ENCODE measurements at places on chromosomes 12 and 14. TPM values are rescaled to one million over a fixed set of nuclear protein-coding genes. Genes with fewer than 3 reads are reported as not detected.

GRCh38 chr14:90676912-90677311, 139.3 kb downstream of the TTC7B start:
- DNase-seq: no peak
- no peak overlapping the region for H3K4me3 ChIP-seq
- H3K27ac ChIP-seq: peak overlapping the region; percentile 64
- peaks cover 36% of the 10 kb centered on the region for H3K4me1 ChIP-seq
- H3K36me3 ChIP-seq: peaks cover 24% of the 10 kb centered on the region

- peaks cover 8% of the 10 kb centered on the region for H3K4me1 ChIP-seq
- H3K4me3 ChIP-seq: no peak overlapping the region
- H3K36me3 ChIP-seq: peaks cover 9% of the 10 kb centered on the region
- no peak for DNase-seq
- no peak overlapping the region for H3K27ac ChIP-seq
These were observed 191.4 kb downstream of the FOXA1 start for GRCh38 chr14:37403626-37404025.

DNA sequence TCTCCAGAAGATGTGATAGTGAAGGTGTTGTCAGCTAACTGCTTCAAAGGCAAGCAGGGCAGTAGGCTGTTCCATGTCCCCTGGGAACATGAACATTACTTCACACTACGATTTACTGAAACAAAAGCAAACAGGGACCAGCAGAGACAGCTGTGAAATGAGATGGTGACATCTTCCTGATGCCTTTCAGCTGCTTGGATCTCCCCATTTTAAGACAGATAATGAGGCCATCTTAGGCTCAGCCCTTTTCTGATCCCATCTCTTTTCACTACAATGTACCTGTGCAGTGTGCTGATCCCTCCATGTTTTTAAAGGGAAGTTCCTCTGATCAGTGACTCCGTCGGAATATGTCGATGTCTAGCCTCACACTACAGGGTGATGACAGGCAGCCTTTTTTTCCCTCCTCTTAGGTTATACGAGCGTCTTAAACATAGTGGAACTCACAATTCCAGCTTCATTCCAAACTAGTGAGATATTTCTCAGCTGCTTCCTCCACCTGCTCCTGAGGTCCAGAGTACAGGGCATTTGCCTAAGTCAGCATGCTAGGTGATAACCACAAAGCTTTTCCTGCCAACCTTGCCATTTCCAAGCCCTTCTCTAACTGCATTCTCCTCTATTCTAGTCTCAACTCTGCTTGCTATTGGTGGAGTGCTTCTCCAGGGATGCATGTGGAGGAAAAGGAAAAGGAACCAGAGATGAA, 87.6 kb upstream of the EGLN3 start:
- H3K4me3 ChIP-seq: no peak overlapping the region
- no peaks in the 10 kb centered on the region for H3K4me1 ChIP-seq
- H3K36me3 ChIP-seq: no peaks in the 10 kb centered on the region

DNA sequence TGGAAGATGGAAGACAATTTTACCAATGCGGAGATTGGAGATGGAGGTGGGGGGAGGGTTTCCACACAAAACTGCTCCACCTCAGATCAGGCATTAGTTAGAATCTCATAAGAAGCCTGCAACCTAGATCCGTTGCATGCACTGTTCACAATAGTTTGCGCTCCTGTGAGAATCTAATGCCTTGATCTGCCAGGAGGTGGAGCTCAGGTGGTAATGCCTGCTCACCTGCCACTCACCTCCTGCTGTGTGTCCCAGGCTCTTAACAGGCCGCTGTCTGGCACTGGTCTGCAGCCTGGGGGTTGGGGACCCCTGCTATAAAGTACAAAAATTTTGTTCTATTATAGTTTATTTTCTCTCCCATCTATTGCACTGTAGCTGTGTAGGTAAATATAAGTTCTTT, 84.9 kb upstream of the FOXG1 start:
- H3K36me3 ChIP-seq: no peaks in the 10 kb centered on the region
- DNase-seq: no peak
- H3K27ac ChIP-seq: no peak overlapping the region
- no peak overlapping the region for H3K4me3 ChIP-seq
- H3K27me3 ChIP-seq: no peaks in the 10 kb centered on the region

DNA sequence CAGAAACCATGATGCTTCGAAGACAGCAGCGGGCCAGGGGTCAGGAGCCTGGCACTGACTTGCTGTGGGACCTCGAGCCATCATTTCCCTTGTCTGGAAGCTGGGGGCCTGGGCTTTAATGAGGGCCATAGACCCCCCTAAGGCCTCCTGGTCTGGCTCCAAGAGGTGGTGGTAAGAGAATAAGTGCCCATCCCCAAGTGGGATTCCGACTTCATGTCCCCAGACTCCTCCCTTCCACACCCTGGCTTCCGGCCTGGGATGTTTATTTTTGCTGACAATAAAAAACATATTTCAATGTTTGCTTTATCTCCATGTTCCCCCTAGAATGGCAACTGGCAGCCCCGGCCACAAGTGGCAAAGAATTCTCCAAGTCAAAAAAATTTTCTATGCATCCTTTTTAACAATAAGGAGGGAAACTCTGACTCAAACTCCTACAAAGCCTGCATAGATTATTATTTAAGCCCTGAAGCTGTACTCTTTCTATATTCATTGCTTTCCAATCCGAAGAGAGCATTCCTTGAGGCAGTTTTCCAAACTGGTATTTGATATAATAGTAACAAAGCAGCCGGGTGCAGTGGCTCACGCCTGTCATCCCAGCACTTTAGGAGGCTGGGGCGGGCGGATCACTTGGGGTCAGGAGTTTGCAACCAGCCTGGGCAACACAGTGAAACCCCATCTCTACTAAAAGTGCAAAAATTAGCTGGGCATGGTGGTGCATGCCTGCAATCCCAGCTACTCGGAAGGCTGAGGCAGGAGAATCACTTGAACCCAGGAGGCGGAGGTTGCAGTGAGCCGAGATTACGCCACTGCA, 84.0 kb downstream of the ITPK1 start:
- no peak overlapping the region for H3K4me3 ChIP-seq
- no peaks in the 10 kb centered on the region for H3K36me3 ChIP-seq
- no peaks in the 10 kb centered on the region for H3K27me3 ChIP-seq
- peaks cover 22% of the 10 kb centered on the region for H3K4me1 ChIP-seq
- DNase-seq: no peak

DNA sequence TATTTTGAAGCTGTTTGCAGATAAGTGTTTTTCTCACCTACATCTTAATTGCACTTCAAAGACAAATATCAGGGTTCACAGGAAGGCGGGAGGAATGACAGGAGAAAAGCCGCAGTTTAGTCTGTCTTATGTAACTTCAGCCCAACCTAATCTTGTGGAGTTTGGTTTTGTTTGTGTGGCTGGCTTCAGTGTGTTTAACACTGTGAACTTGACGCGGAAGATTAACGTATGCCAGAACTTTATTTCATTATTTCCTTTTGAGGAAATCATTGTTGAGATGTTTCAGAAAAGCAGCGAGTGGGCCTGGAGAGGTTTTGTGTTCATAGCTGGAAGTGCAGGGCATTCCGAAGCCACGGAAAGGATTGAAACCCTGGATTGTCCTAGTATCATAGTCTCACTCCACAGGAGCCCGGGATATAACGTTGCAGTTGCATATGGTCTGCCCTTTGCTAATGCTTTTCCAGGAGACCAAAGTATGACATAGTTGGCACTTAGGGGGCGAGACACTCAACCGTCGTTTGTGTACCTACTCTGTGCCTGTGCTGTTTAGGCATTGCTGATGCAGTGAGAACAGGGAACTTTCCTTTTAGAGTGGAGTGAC, 2.0 kb downstream of the PELI2 start:
- no peak for DNase-seq
- peaks cover 45% of the 10 kb centered on the region for H3K27me3 ChIP-seq
- peak overlapping the region; percentile 76 for H3K4me3 ChIP-seq
- H3K4me1 ChIP-seq: peaks cover 26% of the 10 kb centered on the region
- H3K36me3 ChIP-seq: no peaks in the 10 kb centered on the region

DNA sequence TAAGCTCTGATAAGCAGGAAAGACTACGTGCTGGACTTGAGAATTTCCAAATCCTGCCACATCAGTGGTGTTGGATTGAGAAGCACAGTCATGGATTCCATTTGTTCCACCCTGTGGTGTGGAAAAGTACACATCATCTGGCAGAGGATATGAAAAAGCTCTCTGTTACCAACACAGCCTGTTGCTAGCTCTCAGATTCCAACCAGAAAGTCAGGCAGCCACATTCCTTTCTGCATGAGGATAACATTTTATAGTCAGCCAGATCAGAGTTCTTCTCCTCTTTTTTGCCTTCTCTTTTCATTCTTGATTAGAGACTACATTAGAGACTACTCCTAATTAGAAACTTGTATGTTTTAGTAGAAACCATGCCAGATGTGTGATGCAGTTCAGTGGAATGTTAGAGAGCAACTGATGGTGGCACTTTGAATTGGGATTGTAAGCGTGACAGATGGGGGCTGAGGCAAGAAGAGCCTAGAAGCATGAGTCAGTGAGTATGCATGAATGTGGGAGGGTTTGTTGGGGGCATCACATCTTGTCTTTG, 61.2 kb upstream of the STXBP6 start:
- no peaks in the 10 kb centered on the region for H3K27me3 ChIP-seq
- H3K4me1 ChIP-seq: peaks cover 28% of the 10 kb centered on the region
- no peak overlapping the region for H3K4me3 ChIP-seq
- no peak for DNase-seq
- H3K36me3 ChIP-seq: peaks cover 6% of the 10 kb centered on the region

GRCh38 chr12:105596731-105597130, 266.2 kb downstream of the C12orf75 start:
- no peak for DNase-seq
- H3K4me1 ChIP-seq: peaks cover 22% of the 10 kb centered on the region
- no peak overlapping the region for H3K27ac ChIP-seq
- H3K27me3 ChIP-seq: no peaks in the 10 kb centered on the region

GRCh38 chr14:33529787-33530757, 420.8 kb downstream of the EGLN3 start:
- peaks cover 3% of the 10 kb centered on the region for H3K4me1 ChIP-seq
- peaks cover 15% of the 10 kb centered on the region for H3K27me3 ChIP-seq
- no peak for DNase-seq
- no peaks in the 10 kb centered on the region for H3K36me3 ChIP-seq

- DNase-seq: no peak
- no peaks in the 10 kb centered on the region for H3K36me3 ChIP-seq
- H3K4me1 ChIP-seq: peaks cover 44% of the 10 kb centered on the region
- H3K27ac ChIP-seq: peak overlapping the region; percentile 71
- H3K27me3 ChIP-seq: no peaks in the 10 kb centered on the region
- peak overlapping the region; percentile 80 for H3K4me3 ChIP-seq
These were observed 754 bp downstream of the ACSS3 start for GRCh38 chr12:81078469-81079196.

DNA sequence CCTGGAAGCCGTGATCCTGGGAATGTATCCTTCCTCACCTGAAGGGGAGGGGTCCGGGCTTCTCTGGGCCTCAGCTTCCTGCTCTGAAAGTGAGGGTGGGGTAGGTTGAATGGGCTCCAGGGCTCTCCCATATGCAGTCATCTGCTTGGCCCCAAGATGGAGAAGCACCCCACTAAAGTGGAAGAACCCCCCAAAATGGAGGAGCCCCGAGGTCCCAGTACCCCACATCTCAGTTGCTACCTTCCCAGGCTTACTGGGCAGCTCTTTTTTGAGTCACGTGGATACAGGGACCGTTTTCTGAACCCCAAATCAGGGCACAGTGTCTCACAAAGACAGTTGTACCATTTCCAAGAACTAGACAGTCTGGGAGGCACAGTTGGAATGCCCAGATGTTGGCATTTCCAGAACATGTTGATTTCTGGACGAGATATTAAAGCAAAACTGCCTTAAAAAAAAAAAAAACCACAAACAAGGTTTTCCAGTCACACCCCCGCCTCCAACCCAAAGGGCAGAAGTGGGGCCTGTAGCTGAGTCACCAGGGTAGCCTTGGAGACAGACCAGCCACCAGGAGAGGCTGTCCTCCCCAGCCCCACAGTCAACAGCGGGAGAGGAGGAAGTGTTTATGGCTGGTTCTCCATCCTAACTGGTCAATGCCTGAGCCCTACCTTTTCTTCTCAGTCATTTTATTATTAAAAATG, 12.1 kb downstream of the VASH1 start:
- H3K4me3 ChIP-seq: no peak overlapping the region
- peaks cover 26% of the 10 kb centered on the region for H3K4me1 ChIP-seq
- no peaks in the 10 kb centered on the region for H3K27me3 ChIP-seq
- peak overlapping the region; percentile 95 for H3K27ac ChIP-seq
- peaks cover 11% of the 10 kb centered on the region for H3K36me3 ChIP-seq

GRCh38 chr12:94712815-94713515, 62.6 kb upstream of the TMCC3 start:
- no peak overlapping the region for H3K4me3 ChIP-seq
- no peaks in the 10 kb centered on the region for H3K36me3 ChIP-seq
- no peak for DNase-seq
- no peaks in the 10 kb centered on the region for H3K27me3 ChIP-seq
- peaks cover 21% of the 10 kb centered on the region for H3K4me1 ChIP-seq

DNA sequence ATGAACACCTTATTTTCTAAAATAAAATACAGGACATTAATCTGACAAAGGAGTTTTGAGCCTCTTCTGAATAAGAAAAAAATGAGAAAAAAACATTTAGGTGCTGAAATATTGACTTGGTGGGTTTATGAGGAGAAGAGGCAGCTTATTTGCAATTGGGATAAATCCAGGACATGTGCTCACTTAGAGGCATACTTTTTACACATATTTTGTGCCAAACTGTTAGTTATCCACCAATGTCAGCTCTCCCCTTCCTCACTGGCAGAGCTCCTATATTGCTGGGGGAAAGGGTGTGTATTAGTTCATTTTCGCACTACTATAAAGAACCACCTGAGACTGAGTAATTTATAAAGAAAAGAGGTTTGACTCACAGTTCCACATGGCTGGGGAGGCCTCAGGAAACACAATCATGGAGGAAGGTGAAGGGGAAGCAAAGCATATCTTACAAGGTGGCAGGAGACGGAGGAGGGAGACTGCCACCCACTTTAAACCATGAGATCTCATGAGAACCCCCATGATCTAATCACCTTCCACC, 135.4 kb upstream of the EGLN3 start:
- H3K4me1 ChIP-seq: peaks cover 15% of the 10 kb centered on the region
- peaks cover 3% of the 10 kb centered on the region for H3K36me3 ChIP-seq
- no peak for DNase-seq
- H3K27ac ChIP-seq: no peak overlapping the region
- H3K4me3 ChIP-seq: no peak overlapping the region
- no peaks in the 10 kb centered on the region for H3K27me3 ChIP-seq

FAM186B gene
- 0.29 TPM for total RNA-seq

NFE2 gene
- 0.47 TPM for total RNA-seq

DYRK2 gene
- 53.7 TPM for total RNA-seq

DHRS4 gene
- 22.0 TPM for total RNA-seq

RAB3IP gene
- 34.2 TPM for total RNA-seq

GTF2A1 gene
- 31.1 TPM for total RNA-seq

PZP gene
- total RNA-seq: not detected

Data from mesothelial cell of epicardium (in vitro differentiated cells).